Mesendoderm (in vitro differentiated cells): ENCODE measurements at places on chromosomes 13 and 19.

GRCh38 chr19:45773384-45773783 is 4.3 kb upstream of the SIX5 start:
- DNase-seq = no peak

GRCh38 chr13:92682832-92683517 is 543.6 kb upstream of the GPC6 start:
- no peak for DNase-seq

DNA sequence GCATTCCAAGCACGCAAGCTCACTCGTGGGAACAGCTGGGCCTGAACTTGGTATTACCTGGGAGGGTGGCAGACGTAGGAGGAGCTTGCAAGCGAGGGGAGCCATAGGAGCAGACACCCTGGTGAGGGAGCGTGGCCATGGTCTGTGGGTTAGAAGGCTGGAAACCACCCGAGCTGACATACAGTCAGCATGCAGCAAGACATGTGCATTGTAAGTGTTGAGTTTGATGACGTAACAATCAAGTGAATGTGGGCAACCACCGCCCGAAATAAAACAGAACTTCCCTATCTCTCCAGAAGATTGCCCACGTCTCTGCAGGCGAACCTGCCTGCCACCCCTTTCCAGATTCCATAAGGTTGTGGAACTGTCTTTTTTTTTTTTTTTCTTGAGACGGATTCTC is 26.8 kb downstream of the UBXN6 start:
- DNase-seq = no peak

DNA sequence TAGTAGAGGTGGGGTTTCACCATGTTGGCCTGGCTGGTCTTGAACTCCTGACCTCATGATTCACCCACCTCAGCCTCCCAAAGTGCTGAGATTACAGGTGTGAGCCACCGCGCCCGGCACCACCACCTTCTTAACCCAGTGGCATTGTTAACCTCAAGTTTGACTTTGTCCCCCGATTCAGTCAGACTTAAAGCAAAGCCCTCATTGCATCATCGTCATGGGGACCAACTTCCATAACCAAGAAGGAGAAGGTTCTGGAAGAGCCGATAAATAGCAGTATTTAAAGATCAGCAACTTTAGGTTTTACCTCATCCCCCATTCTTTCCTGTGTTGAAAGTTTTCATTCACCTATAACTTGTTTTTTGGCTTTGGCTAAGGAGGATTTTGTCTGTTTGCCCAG is 6.7 kb upstream of the INAFM1 start:
- DNase-seq = no peak

DNA sequence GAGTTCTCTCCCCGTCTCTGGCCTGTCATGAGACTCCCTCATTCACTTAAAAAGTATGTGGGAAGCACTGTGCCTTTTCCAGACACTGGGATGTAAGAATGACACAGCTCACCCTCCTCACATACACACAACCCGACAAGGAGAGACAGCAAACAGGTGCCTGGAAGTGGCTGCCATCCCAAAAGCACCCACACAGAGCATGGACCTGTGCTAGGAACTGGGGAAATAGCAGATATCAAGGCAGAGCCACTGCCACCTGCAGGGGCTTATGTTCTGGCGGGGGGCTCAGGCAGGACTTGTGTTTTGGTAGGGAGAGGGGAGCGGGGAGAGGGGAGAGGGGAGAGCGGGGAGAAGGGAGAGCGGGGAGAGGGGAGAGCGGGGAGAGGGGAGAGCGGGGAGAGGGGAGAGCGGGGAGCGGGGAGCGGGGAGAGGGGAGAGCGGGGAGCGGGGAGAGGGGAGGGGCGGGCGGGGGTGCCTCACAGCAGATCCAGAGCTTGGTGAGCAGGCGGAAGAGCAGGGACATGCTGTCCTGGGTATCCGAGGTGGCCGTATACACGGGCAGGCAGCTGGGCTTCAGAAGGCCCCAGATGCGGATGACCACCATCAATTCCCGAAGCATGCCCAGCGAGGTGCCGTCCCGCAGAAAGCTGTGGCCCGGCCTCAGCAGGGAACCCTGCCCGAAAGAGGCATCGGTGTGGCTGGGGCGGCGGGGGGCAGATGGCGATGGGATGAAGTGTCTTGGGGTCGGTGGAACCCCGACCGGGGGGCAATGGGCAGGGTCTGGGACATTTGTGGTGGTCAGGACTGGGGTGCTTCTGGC is 12.2 kb downstream of the CFD start:
- DNase-seq = peak; percentile 87

DNA sequence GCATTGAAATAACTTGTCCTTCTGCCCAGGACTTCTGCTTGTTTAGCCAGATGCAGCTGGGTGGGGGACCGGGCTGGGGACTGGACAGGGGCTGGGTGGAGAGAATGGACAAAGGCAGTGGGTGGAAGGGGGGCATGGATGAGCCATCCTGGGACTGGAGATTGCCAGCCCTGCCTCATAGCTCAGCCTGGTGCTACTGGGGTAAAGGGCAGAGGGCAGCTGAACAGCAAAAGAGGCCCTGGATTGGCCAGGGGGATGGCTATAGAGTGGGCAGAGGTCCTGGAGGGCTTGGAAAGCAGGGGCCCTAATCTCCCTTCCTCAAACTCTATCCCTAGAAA is 17.7 kb upstream of the PLAUR start:
- no peak for DNase-seq

DNA sequence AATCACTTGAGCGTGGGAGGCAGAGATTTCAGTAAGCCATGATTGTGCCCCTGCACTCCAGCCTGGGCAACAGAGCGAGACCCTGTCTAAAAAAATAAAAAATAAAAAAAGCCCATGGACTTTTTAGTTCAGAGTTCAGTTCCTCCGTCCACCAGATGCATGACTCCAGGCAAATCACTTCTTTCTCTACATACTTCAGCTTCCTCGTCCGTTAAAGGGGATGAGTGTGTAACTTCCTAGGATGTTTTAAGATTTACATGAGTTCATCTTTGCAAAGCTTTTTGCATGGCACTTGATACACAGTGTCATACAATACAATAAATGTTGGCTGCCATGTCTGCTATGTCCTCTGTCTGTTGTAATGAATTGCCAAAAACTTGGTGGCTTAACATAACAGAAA is 10.0 kb upstream of the FFAR2 start:
- no peak for DNase-seq

- DNase-seq = no peak
Measured at GRCh38 chr13:39540929-39541605, 61.9 kb downstream of the LHFPL6 start.

- DNase-seq = peak; percentile 44
Measured at GRCh38 chr13:30690282-30691188, 44.8 kb upstream of the ALOX5AP start.

DNA sequence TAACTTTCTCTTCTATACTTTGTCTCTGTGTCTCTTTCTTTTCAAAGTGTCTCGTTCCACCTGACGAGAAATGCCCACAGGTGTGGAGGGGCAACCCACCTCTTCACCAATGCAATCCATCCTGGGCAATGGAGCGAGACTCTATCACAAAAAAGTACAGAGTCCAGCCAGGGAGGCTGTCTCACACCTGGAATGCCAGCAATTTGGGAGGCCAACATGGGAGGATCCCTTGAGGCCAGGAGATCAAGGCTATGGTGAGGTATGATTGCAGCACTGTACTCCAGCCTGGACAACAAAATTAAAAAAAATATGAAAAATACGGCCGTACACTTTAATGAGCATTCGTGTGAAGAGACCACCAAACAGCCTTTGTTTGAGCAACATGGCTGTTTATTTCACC is 2.8 kb upstream of the ZNF600 start:
- peak; percentile 34 for DNase-seq

GRCh38 chr19:39154629-39155100 is 29.1 kb downstream of the PAK4 start:
- DNase-seq = peak; percentile 81

- no peak for DNase-seq
Measured at GRCh38 chr19:31301306-31301980, 47.8 kb downstream of the TSHZ3 start.

- DNase-seq = no peak
Measured at GRCh38 chr13:90673746-90674145, 673.7 kb upstream of the MIR17HG start.

- peak; percentile 40 for DNase-seq
Measured at GRCh38 chr13:113448545-113448884, 4.8 kb downstream of the ADPRHL1 start.

DNA sequence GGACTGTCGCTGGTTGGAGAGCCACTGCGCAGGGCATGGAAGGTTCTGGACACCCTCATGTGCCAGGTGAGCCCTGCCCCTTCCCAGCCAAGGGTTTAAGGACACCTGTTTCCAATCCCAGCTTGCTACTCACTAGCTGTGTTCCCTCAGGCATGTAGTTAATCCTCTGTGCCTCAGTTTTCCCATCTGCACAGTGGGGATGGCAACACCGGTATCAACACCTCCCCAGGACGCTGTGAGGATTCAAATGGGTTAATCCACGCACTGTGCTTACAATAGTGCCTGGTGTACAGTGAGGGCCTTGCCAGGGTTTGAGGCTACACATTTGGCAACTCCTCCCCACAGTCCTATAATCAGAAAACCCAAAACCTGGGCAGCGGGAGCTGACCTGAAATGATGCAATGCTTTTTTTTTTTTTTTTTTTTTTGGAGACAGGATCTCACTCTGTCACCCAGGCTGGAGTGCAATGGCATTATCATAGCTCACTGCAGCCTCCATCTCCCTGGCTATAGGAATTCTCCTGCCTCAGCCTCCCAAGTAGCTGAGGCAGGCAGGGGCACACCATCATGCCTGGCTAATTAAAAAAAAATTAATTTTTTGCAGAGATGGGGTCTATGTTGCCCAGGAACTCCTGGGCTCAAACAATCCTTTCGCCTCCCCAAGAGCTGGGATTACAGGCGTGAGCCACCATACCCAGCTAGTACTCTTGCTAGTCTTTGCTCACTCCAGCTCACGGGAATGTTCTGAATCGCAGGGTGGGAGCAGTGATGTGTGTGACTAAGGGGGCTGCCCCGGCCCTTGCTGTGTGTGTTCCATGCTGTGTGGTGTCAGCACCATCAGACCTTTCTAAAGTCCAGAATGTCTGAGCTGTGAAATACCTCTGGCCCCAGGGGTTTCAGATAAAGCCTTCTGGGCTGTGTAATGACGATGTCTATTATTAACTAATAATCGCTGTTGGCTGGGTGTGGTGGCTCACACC is 2.3 kb downstream of the ACP4 start:
- no peak for DNase-seq

GRCh38 chr13:29106651-29107050 is 286.5 kb downstream of the MTUS2 start:
- DNase-seq = no peak

DNA sequence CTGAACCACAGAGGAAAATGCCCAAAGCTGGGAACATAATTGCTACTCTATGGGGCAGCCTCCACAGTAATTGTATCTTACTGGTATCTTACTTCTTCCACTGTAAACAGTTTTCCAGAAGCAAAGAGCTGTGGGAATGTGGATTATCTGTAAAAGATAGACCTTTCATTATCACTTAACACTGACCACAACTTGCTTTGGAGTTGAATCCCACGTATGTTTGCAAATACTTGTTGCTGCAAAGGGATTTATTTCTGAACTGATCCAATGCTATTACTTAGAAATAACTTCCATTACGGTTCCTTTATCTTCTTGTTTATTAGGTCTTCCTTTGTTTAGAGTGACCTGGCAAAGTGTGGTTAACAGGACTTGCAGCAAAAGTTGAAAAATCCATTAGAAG is 218.1 kb downstream of the KCTD12 start:
- peak; percentile 26 for DNase-seq

DNA sequence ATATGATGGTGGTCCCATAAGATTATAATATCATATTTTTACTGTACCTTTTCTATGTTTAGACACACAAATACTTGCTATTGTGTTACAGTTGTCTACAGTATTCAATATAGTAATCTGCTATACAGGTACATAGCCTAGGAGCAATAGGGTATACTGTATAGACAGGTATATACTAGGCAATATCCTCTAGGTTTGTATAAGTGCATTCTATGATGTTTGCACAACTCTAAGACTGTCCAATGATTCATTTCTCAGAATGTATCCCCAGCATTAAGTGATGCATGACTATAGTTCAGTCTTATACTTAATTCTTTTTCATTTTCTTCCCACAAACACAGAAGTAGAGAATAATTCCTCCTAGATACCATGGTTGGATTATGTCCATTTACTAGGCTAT is 383.3 kb downstream of the DACH1 start:
- DNase-seq = no peak

GRCh38 chr19:38294090-38294489 is 10.0 kb upstream of the C19orf33 start:
- DNase-seq = no peak

GRCh38 chr19:17863520-17864182 is 3.9 kb downstream of the RPL18A start:
- no peak for DNase-seq

DNA sequence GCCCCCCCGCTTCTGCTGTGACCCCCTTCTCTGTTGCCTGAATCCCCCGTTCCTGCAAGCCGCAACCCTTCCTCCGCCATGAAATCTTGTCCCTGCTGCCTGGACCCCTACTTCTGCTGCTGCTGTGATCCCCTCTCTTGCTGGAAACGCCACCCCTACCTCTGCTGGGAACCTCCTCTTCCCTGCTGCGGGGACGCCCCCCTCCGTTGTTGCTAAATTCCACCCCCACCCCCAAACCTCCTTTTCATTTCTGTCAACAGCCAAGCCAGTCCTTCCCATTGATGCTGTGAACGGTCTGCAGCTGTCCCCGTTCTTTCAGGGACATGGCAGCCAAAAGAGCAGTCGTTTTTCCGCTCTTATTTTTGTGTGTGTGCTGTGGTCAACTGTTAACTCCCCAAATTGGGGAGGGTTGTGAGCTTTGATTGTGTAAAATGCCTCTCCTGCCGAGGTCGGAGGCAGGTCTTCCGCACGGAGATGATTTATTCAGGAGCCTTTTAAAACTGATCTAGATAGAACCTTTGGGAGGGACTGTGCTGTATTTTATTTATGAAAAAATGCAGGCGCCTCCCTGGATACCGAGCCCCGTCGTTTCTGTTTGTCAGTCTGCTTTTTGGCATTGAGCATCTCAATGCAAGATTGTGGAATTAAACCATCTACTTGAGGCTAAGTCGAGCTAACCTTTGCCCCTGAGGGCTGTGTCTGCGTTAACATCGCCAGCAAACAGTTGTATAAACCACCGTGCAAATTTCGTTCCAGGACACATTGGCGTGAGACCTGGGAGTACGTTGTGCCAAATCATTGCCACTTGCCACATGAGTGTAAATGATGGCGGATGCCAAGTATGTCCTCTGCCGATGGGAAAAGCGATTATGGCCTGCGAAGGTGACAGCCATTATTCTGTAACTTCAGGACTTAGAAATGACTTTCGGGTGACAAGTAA is 27.9 kb upstream of the NDUFS7 start:
- peak; percentile 21 for DNase-seq

DNA sequence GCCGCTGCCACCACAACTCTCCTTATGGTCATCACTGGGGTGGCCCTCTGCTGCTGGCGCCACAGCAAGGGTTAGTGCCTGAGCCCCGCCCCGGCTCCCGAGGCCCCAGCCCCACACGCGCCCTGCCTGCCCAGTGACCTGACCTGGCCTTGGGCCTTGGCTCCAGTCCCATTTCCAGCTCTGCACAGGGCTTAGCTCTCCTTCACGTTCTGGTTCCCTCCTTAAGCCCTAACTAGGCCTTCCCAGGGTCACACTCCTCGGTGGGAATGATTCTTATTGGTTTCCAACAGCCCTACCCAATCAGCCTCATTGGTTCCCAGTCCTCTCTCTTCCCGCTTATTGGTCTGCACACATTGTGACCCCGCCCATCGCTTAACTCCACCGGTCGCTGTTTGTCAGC is 5.8 kb downstream of the KIRREL2 start:
- DNase-seq = peak; percentile 45
